ENCODE measurements at places on chromosomes 1 and 21.

GRCh38 chr1:16076031-16076864 lies 2.8 kb upstream of the FAM131C start:
- DNase-seq = no peak

DNA sequence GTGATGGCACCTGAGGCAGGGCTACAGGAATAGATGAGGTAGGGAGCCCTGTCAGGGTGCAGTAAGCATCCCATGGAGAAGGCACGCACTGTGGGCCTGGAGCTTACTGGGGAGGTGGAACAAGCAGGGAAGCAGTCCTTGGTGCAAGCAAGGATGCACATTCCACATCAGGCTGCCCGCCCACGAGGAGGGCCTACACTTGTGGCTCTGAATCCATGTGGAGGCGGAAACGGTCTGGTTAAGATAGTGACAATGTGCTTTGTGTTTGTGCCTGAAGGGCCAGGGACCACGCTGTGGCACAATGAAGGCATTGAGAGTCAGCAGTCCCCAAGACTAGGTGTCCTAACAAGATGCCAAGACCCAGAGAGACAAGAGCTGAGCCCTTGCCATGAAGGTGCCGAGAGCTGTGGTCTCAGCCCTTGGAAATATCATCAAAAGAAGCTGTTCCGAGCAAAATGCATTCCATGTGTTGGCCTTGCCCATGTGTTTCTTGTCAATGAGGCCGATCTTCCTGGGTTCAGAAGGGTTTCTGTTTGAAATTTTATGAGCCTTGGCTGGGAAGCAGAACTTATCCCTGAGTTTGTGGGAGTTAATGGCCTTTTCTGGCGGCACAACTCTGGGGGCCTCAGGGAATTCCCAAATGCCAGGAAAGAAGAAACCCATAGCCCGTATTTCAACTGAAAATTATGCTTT lies 111.9 kb downstream of the NGF start:
- DNase-seq = no peak

- DNase-seq = no peak
Observed at GRCh38 chr1:44220755-44221154, 7.5 kb downstream of the DMAP1 start.

- no peak for DNase-seq
Observed at GRCh38 chr1:31032266-31032665, 33.3 kb downstream of the PUM1 start.

DNA sequence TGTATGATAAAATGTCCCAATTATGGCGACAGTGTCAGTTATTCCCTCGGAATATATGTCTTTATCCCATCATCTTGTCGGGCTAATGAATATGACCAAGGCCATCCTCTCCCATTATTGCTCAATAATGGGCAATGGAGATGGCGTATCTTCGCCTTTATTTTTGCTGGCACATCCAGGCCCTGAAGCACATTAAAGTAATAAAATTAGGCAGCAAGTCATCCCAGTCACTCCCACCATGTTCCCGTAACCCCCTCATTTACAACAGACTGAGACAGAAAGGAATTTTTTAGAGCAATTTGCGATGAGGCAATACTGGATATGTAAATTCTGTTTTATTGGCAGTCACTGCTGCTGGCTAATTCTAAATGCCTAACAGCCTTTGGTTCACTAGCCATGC lies 35.3 kb downstream of the CLIC6 start:
- DNase-seq = no peak

DNA sequence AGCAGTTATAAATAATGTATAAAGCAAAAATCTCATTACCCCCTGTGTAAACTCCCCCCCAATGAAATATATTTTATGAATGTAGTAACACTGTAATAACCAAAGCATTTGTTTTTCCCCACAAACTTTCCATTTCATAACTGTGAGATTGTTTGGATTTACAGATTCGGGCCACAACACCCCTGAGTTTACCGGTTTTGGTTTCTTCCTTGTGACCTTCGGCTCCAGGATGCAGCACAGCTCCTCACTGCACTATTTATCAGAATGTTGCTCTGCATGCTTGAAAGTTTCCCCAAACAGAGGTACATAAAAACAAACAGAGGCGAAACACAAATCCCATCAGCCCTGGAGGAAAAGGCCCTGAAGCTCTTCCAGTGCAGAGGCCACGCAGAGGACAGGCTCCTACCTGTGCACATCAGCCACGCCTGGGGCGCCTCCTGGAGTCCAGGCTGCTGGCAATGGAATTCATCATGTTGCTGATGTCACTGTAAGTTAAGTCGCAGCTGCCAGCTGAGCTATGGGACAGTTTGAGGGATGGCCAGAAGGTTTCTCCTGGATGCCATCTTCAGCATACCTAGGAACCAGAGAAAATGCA lies 122.0 kb downstream of the LMO4 start:
- DNase-seq = no peak

DNA sequence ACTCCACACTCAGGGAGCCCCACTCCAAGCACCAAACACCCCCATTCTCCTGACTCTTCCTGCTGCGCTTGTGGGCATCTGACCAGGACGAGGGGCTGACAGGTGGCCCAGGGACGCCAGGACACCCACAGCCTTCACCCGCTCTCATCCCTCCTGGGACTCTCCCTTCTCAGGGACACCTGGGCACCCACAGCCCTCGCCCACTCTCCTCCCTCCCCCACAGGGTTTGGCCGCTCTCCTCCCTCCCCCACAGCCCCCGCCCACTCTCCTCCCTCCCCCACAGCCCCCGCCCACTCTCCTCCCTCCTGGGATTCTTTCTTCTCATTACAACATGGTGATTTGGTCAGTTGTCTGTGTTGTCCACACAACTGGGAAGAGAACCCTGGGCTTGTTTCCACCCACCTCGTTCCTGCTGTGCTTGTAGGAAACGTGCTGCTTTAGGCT lies 43.4 kb downstream of the PRDM15 start:
- DNase-seq = no peak

GRCh38 chr1:178870221-178870620 lies 656 bp downstream of the ANGPTL1 start:
- no peak for DNase-seq

- DNase-seq = no peak
Observed at GRCh38 chr1:2880086-2880485, 78.6 kb upstream of the TTC34 start.

- DNase-seq = no peak
Observed at GRCh38 chr1:233489411-233489810, 124.5 kb upstream of the KCNK1 start.

- no peak for DNase-seq
Observed at GRCh38 chr1:219692981-219693380, 80.1 kb upstream of the ZC3H11B start.
